ENCODE measurements at places on chromosomes 11 and 22.

GRCh38 chr11:60838132-60838531 is 3.8 kb upstream of the CCDC86 start:
- DNase-seq, result no peak

DNA sequence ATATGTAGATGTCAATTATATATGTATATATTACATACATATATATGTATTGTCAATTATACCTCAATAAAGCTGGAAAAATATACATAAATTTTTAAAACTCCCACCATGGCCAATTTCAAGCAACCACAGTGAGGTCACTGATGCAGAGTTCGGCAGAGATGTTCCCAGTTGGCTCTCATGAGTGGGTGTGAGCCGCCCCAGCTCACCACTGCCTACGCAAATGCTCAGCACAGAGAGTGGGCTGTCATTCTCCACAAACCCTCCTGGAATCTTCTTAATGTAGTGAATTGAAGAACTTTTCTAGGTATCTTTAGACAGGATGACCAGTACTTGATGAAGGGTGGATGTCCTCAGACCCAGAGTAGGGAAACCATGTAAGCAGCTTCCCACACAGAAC is 96.6 kb upstream of the TMEM45B start:
- DNase-seq, result no peak

GRCh38 chr11:17538731-17539130 is 5.5 kb downstream of the USH1C start:
- DNase-seq, result no peak

GRCh38 chr11:108775324-108775723 is 110.5 kb downstream of the DDX10 start:
- DNase-seq, result no peak

DNA sequence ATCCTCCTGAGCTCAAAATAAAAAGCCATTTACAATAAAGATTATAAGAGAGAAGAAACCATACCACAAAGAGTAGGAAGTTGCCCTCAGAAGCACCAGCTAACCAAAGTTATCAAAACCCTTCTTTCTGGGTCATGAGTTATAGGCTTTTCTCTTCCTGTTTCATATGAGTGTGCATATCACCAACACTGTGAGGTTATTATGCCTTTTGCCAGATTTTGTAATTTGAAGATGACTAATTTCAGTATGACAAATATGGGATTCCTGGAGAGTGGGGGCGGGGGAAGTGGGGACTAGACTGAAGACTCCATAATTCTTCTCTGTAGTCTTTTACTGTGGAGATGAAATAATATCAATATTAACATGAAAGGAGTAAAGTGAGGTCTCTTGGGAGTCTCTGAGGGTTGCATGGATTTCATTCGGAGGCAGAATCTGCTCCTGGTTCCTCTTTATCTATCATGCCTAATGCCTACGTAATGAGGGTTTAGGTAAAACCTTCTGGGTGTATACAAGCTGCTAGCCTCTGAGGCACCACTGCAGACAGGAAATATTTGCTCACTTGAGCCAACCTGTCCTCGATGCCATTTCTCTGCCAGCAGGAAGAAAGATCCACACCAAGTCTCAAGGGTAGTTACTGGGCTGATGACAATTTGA is 2.1 kb downstream of the LPXN start:
- DNase-seq, result no peak
